Breast epithelium (tissue), 4 donors: ENCODE measurements at places on chromosomes 1 and 21. TPM values are rescaled to one million over a fixed set of nuclear protein-coding genes. Genes with fewer than 3 reads are reported as not detected.

XKR8 gene
- total RNA-seq, result 5.6 TPM

CDC7 gene
- total RNA-seq, result 4.1 TPM

VCAM1 gene
- 10.4 TPM for total RNA-seq

ESPN gene
- total RNA-seq, result not detected

ELAVL4 gene
- total RNA-seq, result not detected

PTGFR gene
- 2.3 TPM for total RNA-seq

CHODL gene
- total RNA-seq, result 1.0 TPM

BSND gene
- total RNA-seq, result not detected

FCMR gene
- 1.1 TPM for total RNA-seq

GLIS1 gene
- 2.0 TPM for total RNA-seq

FAM151A gene
- 0.16 TPM for total RNA-seq

EPHB2 gene
- 4.6 TPM for total RNA-seq

CELA3A gene
- not detected for total RNA-seq
